Upper lobe of left lung (tissue), 6 donors: ENCODE measurements at places on chromosomes 2 and 18. TPM values are rescaled to one million over a fixed set of nuclear protein-coding genes. Genes with fewer than 3 reads are reported as not detected.

GRCh38 chr2:114527330-114527983 lies 85.0 kb downstream of the DPP10 start:
- no peak overlapping the region for H3K4me3 ChIP-seq
- H3K36me3 ChIP-seq: no peaks in the 10 kb centered on the region
- H3K27ac ChIP-seq: no peak overlapping the region

DNA sequence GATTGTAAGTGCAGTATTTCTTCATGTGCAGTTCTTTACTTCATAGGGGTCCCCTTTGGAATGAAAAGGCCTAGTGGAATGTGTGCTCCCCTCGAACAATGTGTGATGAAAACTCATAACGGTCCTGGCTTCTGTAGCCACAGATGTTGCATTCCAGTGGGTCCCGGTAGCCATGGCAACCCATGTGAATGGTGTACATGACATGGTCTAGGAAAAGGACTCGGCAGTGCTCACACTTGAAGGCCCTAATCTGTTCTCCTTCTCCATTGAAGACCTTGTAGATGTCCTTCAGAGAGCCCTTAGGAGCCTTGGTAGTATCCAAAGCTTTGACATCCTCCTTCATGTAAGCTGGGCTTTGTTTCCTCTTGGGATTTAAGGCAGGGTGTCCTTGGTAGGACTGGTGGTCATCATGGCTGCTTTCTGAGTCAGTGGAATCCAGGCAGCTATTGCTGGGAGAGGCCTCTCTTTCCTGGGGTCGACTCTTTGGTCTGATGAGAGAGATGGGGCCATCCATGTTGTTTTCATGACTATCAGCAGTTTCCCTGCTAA lies 144.0 kb downstream of the IKZF2 start:
- H3K4me3 ChIP-seq: no peak overlapping the region
- H3K27ac ChIP-seq: no peak overlapping the region
- H3K27me3 ChIP-seq: no peaks in the 10 kb centered on the region
- no peak for DNase-seq

DNA sequence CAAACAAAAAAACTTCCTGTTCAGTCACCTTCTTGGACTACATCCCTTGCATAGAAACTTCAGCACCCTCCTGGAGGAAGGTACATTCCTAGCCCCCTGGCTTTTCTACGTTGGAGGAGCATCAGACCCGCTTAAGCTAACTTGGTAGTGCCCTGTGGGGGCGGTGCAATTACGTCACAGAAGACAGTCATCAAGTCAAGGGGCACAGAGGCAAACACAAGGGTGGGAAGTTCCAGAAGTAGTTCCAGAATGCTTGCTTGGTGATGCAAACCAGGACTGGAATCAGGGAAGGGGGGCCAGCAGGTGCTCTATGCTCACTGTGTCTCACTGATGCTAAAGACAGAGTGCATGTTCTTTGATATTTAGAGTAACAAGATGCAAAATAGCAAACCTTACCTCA lies 15.2 kb upstream of the AGFG1 start:
- no peaks in the 10 kb centered on the region for H3K27me3 ChIP-seq
- H3K4me1 ChIP-seq: no peaks in the 10 kb centered on the region
- no peak overlapping the region for H3K4me3 ChIP-seq
- no peak for DNase-seq
- H3K27ac ChIP-seq: no peak overlapping the region

- H3K4me1 ChIP-seq: no peaks in the 10 kb centered on the region
- H3K36me3 ChIP-seq: no peaks in the 10 kb centered on the region
- H3K27me3 ChIP-seq: no peaks in the 10 kb centered on the region
- DNase-seq: no peak
- H3K4me3 ChIP-seq: no peak overlapping the region
- no peak overlapping the region for H3K27ac ChIP-seq
Observed at GRCh38 chr18:59921384-59921891, 21.6 kb downstream of the PMAIP1 start.

DNA sequence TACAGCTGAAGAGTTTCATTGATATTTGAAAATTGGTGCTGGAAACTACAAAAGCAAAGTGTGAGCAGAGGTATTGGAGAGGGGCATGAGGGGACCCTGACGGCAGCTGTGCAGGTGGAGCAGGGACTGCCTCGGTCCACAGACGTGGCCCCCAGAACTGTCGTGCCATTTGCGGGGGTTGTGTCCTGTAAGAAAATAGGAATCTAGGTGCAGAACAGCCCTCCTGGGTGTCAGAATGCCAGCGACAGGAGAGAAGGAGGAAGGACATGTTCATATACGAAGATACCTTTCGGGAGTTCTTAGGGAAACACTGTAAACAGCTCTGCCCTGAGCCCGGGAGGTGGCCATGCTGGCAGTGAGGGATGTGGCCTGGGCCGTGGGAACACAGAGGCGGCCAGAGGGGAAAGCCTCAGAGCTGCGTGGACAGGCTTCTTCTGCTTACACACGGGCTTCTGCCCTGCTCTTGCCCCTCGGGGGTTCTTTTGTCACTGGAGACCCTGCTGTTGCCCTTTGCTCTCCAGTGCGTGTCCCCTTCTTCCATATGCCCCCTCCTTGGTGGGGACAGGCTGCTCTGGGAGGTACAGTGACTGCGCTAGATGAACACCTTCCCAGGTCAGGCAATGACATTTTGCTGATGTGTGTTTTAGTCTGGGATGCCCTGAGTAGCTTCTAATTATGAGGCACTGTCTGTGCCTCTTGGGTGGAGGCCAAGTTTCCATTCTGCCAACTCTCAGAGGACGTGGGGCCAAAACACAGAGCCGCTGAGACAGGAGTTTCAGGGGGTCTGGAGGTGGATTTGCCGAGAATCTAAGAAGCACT lies 81.9 kb upstream of the TXNDC2 start:
- H3K27me3 ChIP-seq: no peaks in the 10 kb centered on the region
- DNase-seq: no peak
- peak overlapping the region; percentile 55 for H3K27ac ChIP-seq
- H3K36me3 ChIP-seq: no peaks in the 10 kb centered on the region

- DNase-seq: no peak
- no peaks in the 10 kb centered on the region for H3K4me1 ChIP-seq
- no peak overlapping the region for H3K27ac ChIP-seq
- H3K27me3 ChIP-seq: no peaks in the 10 kb centered on the region
Observed at GRCh38 chr2:210611466-210611865, 55.1 kb downstream of the CPS1 start.

DNA sequence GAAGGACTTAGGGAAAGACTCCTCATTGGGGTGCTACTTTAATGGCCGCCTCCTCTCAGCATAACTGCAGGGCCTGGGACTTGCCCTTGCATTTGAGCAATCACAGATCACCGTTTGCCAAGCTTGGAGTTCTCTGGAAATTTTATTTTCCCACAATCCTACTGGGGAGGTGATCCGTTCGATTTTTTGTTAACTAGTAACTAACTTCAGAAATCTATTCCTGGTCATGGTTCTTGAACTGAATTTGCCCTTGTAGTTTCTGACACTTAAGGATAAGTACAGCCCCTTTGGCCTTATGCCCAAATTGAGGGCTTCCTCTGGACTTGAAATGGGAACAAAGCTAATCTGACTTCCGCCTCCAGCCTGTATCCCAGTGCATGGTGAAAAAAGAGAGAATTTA lies 60.5 kb upstream of the ST3GAL5 start:
- H3K4me3 ChIP-seq: no peak overlapping the region
- H3K36me3 ChIP-seq: no peaks in the 10 kb centered on the region
- H3K4me1 ChIP-seq: peaks cover 3% of the 10 kb centered on the region

DNA sequence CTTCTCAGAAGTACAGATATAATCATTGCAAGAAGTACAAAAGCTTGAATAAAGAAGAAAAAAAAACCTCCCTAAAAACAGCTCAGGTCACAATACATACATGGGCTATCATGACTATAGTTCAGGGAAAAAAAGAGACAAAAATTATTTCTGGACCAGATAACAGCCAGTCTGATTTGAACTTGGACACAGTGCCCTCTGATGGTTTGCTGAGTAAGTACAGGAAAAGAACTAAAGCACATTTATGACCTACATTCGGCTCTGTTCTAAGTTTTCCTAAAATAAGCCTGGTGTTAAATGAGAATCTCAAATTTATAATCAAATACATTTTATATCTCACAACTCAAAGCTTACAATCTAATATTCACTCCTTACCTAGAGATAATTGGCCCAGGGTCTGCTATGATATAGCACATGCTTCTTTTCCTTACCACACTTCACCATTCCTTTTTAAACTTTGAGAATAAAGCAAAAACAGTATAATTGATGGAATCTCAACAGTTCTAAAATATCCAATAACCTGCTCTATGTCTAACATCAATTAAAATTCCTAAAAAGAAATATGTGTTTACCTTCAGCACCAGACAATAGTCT lies 81.1 kb downstream of the RAPH1 start:
- peaks cover 8% of the 10 kb centered on the region for H3K4me1 ChIP-seq
- DNase-seq: no peak
- H3K36me3 ChIP-seq: peaks cover 17% of the 10 kb centered on the region
- no peak overlapping the region for H3K27ac ChIP-seq
- H3K27me3 ChIP-seq: no peaks in the 10 kb centered on the region

REG1B gene
- not detected for total RNA-seq

IGFBP5 gene
- total RNA-seq: 85.0 TPM

CXCR1 gene
- total RNA-seq: 17.2 TPM

FOXD4L1 gene
- total RNA-seq: 1.0 TPM

ALPI gene
- not detected for total RNA-seq

POTEC gene
- not detected for total RNA-seq

GPR35 gene
- total RNA-seq: 1.9 TPM
